Choroid plexus epithelial cell (primary cell): ENCODE measurements at places on chromosomes 12 and 14.

DNA sequence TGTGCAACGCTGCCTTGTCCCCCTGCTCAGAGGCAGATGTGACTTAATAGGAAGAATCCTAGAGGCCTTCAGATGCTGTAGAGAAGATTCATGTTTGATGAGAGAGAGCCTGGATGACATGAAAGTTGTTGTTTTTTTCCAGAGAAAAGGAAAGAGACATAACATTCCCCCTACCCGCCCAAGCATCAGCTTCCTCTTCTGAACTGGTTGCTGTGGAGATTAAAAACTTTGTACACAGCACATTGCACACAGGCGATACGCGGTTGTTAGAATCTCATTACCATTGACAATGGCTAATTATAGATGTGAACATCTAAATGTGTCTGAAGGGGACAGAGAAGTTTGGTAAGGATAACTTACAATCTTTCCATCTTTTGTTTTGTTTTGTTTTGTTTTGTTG lies 13.6 kb upstream of the ETFBKMT start:
- DNase-seq, result no peak

- DNase-seq, result peak; percentile 13
Observed at GRCh38 chr12:105292705-105293104, 37.8 kb upstream of the C12orf75 start.

GRCh38 chr14:90263748-90264449 lies 7.5 kb downstream of the PSMC1 start:
- DNase-seq, result no peak

- no peak for DNase-seq
Observed at GRCh38 chr12:15603474-15604085, 185.6 kb downstream of the EPS8 start.

GRCh38 chr12:69688471-69689427 lies 10.4 kb downstream of the BEST3 start:
- DNase-seq, result peak; percentile 95

DNA sequence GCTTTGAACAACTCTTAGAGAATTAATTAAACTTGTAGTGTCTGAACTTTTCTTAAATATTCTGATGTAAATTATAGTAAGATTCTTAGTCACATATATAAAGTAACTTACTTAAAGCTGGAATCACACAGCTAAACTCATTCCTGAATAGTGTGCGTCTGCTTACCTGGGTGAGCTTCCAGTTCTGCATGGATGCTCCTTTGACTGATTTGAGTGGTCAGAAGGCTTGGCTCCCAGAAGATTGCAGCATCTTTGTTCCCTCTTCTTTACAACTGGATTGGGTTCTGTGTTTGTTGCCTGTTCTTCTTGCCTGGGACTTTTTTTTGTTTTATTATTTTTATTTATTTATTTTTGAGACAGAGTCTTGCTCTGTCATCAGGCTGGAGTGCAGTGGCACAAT lies 66.5 kb upstream of the ASPG start:
- DNase-seq, result no peak

GRCh38 chr14:40232302-40232701 lies 800.1 kb upstream of the FBXO33 start:
- no peak for DNase-seq

DNA sequence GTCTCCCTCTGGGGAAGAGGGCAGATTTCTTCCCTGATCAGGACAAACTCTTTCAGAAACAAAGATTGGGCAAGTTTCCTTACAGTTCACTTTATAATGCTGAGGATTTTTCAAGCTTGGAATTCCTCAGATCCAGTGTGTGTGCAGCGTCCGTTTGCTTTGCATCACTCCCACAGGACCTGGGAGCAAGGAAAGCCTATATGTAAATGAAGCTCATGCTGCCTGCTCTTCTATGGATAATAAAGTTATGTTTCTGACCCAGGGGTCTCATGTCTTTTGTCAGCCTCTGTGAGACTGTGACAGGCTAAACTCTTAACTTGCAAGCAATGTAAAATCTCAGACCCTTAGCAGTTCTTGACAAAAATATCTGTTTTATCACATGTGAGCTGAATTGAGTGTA lies 41.6 kb downstream of the TRHDE start:
- DNase-seq, result peak; percentile 29

GRCh38 chr14:64405295-64405694 lies 17.1 kb downstream of the MTHFD1 start:
- DNase-seq, result no peak

GRCh38 chr12:122048151-122048550 lies 26.5 kb downstream of the BCL7A start:
- DNase-seq, result peak; percentile 63
